ENCODE measurements at places on chromosomes 5 and 9.

DNA sequence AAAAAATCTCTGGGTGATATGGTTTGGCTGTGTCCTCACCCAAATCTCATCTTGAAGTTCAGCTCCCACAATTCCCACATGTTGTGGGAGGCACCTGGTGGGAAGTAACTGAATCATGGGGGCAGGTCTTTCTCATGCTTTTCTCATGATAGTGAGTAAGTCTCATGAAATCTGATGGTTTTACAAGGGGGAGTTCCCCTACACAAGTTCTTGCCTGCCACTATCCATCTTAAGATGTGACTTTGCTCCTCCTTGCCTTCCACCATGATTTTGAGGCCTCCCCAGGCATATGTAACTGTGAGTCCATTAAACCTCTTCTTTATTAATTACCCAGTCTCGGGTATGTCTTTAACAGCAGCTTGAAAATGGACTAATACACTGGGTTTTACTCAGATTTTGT lies 513.9 kb downstream of the TLE4 start:
- no peak for DNase-seq

- no peak for DNase-seq
Measured at GRCh38 chr5:9462109-9462508, 83.8 kb downstream of the SEMA5A start.

- no peak for DNase-seq
Measured at GRCh38 chr5:135095871-135096270, 61.8 kb upstream of the PITX1 start.

DNA sequence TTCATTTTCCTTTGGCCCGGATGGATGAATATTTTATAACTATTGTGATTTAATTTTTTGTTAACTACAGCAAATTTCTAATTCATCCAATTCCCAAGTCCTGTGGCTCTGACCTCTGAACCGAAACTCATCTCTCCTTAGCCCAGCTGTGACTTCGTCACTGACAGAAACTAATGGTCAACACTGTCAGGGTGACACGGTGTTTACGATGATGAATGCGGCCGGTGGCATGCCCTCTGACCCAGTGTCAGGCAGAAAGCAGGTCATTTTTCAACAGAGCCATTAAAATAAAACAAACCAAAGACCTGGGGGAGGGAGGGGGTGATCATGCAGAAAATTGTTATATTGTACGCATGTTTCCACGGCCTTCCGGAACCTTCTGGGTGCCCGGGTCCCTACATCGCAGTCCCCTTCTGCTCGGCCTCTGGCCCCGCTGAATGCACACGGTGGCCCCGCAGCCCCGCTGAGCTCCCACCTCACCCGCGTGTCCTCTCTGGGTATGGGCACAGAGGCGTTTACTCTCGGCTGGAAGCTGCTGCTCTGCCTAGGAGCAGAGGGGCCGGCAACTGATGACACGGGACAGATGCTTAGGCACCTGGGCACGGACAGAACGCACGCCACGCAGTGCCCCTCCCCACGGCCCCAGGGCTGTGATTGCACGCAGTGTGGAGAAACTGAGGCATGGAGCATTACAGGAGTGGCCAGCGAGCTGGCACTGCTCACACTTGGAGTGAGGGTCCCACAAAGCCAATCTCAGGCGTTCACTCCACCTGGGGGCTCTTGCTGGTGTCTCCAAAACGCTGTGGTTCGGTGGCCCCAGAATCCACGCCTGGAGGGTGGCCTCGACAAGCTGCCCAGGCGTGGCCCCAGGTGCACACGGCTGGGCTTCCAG lies 8.1 kb downstream of the CCDC187 start:
- no peak for DNase-seq

DNA sequence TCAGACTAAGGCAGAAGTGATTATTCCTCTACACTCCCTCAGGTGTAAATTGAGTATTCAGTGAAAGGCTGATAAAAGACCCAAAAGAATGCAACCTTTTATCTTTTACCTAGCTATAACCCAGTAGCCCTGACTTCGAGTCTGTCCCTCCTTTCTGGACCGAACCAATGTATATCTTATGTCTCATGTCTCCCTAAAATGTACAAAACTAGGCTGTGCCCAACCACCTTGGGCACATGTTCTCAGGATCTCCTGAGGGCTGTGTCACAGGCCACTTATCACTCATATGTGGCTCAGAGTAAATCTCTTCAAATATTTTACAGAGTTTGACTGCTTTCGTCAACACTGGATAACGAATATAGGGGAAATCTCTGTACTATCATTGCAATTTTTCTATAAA lies 12.7 kb downstream of the FBXL17 start:
- DNase-seq: no peak

DNA sequence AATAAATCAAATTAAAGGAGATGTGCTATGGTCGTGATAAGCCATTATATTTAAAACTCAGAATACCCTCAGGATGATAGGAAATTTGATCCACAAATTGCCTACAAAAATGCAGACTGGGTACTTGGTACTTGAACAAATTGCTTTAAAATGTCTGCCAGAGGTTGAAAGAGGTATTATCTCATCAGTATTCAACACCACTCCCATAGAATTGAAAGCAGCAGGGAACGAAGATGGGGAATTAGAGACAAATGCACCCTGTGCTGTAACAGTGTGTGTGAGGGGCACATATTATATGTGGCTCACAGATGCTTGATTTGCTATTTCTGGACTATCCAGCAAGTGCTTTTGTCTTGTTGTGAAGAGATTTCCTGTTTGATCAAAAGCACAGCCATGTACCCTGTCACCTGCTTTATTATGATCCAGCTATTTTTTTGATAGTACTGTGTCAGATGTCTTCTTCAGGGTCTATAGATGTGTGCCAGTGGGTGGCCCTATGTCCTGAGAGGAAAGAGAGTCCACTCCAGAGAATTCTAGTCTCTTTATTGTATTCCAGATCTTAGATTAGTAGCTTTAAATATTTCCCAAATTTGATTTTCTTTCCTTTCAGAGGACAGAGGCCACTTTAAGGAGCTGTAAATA lies 120.1 kb downstream of the XRCC4 start:
- no peak for DNase-seq

- no peak for DNase-seq
Measured at GRCh38 chr5:170751631-170752030, 31.9 kb upstream of the GABRP start.

DNA sequence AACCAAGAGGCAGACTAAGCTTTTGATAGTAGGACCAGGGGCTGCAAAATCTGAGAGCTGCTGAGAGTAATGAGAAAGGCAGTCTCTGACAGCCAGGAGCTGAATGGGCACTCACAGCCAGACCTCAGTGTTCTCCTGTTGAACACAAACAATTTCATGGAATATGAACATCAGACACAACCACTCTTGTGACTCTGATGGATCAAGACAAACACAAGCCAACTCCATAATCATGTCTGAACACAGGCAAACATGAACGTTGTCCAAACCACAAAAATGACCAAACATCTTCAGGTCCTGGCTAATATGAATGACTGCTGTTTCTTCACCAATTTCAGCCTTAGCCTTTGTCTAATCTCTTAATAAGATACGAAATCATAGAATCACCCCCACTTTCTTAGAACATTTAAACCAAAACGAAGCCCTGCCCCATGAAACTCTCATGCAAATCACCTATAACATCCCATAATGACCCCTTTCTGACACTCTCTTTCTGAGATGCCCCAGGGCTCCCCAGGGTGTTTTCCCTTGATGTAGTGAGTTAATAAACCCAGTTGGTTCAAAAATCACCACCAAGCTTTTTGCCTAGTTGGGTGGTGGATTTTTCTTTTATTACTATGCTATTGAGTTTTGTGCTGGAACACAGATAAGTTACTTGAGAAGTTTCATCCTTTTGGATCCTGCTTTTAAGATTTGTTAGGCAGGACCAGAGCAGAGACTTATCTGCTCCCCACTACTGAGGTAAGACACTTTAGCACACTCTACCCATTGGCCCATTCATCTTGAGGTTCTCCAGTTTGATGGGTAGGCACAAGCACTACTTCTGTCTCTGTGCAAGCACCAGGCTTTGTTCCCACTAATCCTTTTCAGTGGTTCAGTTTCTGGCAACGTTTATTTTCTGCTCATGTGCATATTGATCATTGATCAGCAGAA lies 5.9 kb upstream of the ERAP2 start:
- no peak for DNase-seq

DNA sequence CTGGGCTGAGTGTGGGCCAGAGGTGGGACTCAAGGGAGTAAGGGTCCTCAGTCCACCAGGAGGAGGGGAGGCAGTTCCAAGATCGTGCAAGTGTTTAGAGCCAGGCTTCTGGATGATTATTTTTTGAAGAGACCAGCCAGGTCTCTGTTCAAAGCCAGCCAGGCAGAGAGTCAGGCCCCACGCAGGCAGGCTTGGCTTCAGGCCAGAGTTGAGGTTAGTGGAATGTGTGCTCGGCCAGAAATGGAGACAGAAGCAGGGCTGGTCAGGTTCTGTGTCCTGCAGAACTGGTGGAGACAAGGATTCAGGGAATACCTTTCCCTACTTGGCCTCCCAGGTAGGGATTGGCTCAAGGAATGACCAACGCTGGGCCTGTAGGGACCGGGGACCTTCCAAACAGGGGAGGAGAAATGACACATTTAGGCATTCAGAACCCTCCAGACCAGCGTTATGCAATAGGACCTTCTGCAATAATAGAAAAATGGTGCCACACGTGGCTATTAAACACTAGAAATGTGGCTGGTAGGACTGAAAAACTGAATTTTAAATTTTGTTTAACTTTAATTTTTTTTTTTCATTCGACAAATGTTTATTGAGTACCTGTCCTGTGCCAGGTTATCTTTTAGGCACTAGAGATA lies 106.2 kb downstream of the CMYA5 start:
- DNase-seq: no peak

GRCh38 chr5:73922224-73922623 lies 296.2 kb downstream of the ARHGEF28 start:
- DNase-seq: no peak

- no peak for DNase-seq
Measured at GRCh38 chr9:127714951-127715469, 453 bp downstream of the PTRH1 start.

- DNase-seq: no peak
Measured at GRCh38 chr9:4086119-4087090, 213.5 kb downstream of the GLIS3 start.

DNA sequence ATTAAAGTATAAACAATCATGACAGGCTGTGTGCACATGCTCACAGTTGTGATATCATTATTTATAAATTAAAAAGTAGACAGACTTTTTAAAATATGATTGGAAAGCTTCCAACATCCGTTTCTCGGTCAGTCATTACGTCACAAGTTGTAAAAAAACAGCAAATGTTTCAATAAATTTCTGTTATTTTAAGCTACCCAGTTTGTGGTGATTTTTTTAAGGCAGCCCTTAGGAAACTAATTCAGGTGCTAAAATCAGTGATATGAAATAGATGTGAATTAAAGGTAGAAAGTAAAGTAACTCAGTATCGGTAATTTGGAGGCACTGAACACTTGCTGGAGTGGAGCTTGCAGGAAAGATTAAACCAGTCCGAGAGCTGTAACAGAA lies 1.2 kb downstream of the CCNH start:
- no peak for DNase-seq

- DNase-seq: no peak
Measured at GRCh38 chr5:137414112-137414755, 84.9 kb downstream of the SPOCK1 start.

DNA sequence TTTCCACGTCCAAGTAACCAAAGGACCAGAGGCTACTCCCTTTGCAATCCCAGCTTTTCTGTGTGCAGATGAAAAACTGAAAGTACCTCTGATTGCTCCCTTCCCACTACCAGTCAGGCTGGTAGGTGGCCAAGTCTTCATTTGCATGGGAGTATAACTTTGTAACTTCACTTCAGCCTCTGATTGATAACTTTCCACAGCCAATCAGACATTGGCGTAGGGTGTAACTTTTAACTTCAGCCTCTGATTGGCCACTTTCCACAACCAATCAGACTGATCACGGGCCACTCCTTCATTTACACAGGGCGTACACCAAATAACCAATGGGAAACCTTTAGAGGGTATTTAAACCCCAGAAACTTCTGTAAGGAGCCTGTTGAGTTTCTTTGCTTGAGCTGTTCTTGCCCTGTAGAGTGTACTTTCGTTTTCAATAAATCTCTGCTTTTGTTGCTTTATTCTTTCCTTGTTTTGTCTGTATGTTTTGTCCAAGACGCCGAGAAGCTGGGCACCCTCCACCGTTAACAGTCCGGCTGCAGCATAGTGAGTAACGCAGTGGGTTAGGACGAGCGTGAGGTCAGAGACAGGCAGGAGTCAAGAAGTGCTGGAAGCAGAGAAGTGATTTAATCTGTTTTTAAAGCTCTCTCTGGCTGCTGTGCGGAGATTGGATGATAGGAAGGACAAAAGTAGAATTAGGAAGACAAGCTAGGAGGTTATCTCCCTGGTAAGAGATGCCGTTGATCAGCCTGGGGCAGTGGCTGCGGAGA lies 3.5 kb upstream of the EXOSC2 start:
- no peak for DNase-seq

GRCh38 chr9:76564297-76564696 lies 105.3 kb downstream of the GCNT1 start:
- no peak for DNase-seq

DNA sequence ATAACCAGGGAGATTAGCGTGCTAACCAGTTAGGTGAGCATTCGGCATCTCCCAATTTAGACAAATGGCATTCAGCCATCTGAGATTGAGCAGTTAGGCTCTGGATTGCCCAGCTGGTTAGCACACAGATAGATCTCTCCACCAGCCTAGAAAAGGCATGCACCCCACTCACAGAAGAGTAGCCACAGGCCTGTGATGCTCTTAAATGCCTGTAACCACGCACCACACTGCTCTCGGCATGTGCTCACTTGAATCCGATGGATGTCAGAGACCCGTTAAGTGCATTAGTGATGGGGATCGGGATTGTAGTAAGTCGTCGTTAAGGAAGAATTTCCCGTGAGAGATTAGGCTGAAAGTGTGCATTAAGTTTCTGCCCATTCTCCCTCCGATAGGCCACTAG lies 23.0 kb downstream of the MARCHF6 start:
- DNase-seq: no peak

DNA sequence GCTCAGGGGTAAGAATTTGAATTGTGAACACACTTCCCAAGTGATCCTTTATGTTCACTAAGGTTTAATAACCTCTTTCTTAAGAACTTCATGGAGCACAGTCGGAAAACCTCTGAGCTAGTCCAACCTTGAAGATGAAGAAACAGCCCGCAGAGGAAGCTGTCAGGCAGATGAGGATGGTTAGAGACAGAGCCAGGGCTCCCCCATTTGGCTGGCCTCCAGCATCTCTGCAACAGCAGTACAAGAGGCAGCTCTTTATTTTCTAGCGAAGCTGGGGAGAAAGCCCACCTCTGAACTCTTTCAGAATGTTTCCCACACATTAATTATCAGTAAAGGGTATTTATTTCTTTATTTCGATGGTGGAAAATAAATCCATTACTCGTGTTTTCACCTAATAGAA lies 350.8 kb downstream of the DMRT2 start:
- DNase-seq: no peak

Measured in cortex of kidney (tissue), 1 donor.